Activated T-helper 1 cell treated with anti-CD3 and anti-CD28 coated beads, Interleukin-2, amount 50 U/mL, for 16 hours (primary cell): ENCODE measurements at places on chromosomes 3 and 15.

GRCh38 chr15:80076321-80077318, 17.1 kb downstream of the ZFAND6 start:
- no peak for DNase-seq

DNA sequence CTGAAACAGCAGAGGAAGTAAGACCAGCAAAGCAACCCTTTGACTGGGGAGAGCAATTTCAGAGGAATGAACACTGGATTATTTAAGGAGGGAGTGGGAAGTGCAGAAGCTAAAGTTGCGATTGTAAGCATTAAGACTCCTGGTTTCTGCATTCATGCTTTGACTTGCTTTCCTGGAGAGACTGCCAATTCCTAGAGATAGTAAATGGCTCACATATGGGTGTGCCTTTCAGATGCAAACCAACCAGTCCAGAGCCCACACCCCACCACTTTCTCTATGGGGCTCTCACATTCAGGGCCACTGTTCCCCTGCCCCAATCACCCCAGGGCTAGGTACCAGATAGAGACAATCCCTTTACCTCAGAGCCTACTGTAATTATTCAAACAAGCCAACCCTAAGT, 200.9 kb upstream of the EIF1B start:
- DNase-seq, result no peak

GRCh38 chr3:29335438-29335837, 54.6 kb downstream of the RBMS3 start:
- no peak for DNase-seq

- no peak for DNase-seq
Measured at GRCh38 chr3:177420651-177421480, 223.6 kb upstream of the TBL1XR1 start.

DNA sequence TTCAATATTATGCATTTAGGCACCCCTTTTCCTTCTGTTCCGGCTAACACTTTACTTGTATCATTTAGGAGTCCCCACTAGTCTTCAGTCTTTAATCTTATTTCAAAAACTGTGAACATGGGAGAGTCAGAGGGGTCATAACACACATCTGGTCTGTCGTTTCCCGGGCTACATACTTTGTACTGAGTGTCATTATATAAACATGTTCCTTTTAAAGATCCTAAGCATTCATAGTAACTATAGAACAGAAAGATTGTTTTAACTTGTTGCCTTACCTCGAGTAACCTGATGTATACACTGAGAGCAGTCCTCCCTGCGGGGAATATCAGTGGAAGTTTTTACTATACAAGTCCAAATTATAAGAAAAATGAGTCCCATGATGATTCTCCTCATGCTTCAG, 78.2 kb upstream of the VEPH1 start:
- no peak for DNase-seq

DNA sequence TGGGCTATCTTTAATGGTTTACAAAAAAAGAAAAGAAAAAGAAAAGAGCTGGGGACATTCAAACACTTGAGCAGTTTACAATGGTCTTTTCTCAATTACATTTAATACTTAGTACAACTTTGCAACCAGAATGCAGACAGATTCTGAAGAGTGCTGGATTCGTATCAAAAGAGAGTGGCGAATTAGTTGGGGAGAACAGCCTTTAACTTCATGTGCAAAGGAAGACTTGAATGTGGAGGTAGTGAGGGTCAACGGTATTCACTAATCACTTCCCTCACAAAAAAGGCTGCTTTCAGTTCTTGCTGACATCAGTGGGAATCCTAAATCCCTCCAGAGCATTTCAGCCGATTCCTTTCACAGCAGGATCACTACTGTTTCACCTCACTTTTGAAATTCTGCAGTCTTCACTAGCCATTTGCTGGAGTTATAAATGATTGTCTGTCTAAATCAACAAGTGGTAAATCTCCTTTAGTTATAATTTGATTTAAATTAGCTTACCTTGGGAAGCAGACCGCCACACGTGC, 323.0 kb upstream of the SEMA6D start:
- DNase-seq, result no peak
